ENCODE measurements at places on chromosomes 4 and X.
A peak's percentile ranks its signal among the peaks of the same experiment; 100 is the strongest.

DNA sequence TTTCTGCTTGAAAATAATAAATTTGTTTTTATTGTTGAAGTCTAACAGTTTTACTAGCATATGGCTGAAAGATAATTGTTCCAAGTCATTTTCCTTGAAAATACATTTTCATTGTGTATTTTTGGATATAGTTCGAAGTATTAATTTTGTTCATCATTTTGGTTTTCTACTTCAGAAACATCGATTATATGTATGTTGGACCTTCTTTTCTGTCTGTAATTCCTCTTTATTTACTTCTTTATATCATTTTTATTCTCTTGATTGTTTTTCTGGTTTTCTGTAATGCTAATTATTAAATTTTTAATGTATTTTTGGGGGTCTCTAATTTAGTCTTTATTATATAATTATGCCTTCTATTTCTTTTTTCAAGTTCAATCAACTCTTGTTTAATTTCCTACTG, 407.1 kb upstream of the FRG1 start:
- DNase-seq = no peak

- peak; percentile 32 for DNase-seq
Measured at GRCh38 chr4:16597845-16598596, 300.4 kb downstream of the LDB2 start.

- DNase-seq = no peak
Measured at GRCh38 chr4:8523766-8524165, 56.4 kb upstream of the GPR78 start.

DNA sequence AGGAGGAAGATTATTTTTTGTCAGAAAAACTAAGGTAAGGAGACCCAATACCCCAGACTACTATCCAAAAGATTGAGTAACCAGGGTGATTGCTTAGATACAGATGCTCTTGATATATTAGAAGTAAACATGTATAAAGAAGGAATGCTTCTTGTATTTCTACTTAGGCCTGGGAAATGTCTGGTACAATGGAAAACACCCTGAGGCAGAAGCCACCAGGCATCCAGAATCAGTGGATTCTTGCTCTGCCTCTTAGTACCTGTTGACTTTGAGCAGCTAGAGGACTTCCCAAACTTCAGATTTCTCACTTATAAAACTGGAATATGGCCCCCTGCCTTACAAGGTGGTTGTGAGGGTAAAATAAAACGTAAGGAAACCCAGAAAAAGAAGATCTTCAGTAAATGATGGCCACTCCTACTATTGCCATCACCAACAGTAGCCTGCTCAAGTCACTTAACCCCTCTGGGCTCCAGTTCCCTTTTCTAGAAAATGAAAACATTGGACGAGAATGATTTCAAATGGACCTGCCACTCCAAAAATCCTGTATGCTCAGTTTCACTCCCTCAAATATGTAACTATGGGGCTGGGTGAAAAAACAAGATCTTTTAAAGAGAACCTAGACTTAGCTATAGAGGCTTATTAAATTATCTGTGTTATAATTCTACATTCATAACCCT, 56.6 kb downstream of the AMELX start:
- no peak for DNase-seq

DNA sequence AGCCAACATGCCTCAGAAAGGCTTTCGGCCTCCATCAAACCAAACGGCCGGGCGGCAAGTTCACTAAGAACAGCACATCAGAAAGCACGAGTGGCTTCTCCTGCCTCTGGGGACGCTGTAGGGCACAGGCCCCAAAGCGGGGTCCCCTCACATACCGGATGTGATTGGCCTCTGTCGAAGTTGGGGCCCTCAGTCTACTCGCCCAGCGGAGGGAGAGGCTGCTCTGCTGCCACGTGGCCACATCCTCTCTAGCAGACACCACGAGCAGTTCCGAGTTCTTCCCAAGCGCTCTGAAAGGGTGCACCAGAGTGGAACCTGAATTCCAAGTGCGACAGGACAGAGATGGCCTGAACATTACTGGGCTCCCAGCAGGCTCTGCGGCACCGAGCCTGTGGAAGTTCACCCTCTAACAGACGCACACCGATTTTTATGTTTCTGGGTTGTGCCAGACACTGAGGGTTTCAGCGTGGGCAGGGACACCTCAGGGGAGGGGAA, 21.1 kb downstream of the NOP14 start:
- DNase-seq = no peak

DNA sequence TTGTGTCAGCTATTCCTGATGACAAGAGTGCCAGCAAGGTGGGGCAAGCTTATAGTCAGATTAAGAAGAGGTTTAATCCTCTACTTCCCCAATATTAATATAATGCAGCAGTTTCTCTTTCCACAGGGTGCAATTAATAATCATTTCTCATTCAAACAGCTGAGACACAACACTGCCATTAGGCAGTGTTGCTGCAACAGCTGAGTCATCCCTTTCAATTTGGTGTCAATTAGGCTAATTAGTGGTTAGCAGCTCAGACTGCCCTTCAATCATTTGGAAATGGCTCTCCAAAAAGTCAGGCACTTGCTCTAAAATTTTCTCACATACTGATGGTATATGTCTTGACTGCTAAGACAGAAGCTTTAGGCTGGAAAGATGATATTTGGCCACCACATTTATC, 265.7 kb upstream of the FAM241A start:
- DNase-seq = no peak

- DNase-seq = peak; percentile 35
Measured at GRCh38 chr4:30716158-30716557, 4.0 kb upstream of the PCDH7 start.

- DNase-seq = no peak
Measured at GRCh38 chr4:55830716-55831115, 11.1 kb downstream of the EXOC1L start.

GRCh38 chr4:7564242-7564641, 129.5 kb upstream of the PSAPL1 start:
- no peak for DNase-seq

DNA sequence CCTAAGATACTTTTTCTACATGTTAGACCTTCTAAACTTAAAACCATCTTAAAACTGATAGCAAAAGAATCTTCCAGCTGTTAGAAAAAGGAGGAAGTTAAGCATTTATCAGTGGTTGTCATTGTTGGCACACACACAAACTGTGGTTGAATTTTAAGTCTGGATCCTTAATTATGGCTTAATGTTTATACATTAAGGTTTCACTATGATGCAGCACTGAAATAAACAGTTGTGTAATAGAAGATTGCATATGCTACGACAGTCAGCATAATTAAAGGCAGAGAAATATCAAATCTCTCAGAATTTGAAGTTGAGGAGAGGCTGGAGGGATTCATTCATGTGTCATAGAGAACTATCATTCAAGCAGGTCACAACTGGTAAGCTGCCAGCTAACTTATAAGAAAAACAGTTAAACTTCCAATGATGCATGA, 32.3 kb downstream of the ADGRA3 start:
- DNase-seq = no peak

- DNase-seq = no peak
Measured at GRCh38 chr4:38002451-38003071, 42.4 kb downstream of the PTTG2 start.

- DNase-seq = no peak
Measured at GRCh38 chr4:180637616-180638015, 1605.6 kb upstream of the TENM3 start.

- DNase-seq = no peak
Measured at GRCh38 chrX:57528670-57529255, 63.0 kb upstream of the ZXDB start.
